NCI-H1930 (cell line): ENCODE measurements at places on chromosomes 6 and 20.

GRCh38 chr6:79440598-79440997 is 96.6 kb downstream of the LCA5 start:
- no peak for DNase-seq

GRCh38 chr6:128278836-128279235 is 241.6 kb downstream of the PTPRK start:
- DNase-seq = no peak

- peak; percentile 85 for DNase-seq
Measured at GRCh38 chr20:401682-402495, 6.2 kb upstream of the RBCK1 start.

- DNase-seq = peak; percentile 66
Measured at GRCh38 chr20:38805502-38805957, at the start of gene PPP1R16B. Gene PPP1R16B, plus strand, starts transcription at chr20:38805697. Its CDS starts 30,229 bp downstream, at chr20:38835926.

DNA sequence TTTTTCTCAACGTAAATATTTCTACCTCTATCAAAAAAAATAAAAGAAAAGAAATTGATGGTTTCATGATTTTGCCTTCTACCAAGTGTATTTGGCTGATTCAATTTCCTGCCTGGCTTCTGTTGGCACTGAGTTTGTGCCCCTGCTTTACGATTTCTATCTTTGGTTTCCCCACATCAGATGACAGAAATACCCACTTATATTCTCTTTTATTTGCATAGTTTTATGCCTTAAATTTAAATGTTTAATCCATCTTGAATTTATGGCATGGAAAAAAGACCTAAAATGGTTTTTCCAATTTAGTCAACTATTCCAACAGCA is 34.3 kb downstream of the RNF24 start:
- DNase-seq = no peak

GRCh38 chr6:135586844-135587243 is 89.3 kb upstream of the AHI1 start:
- DNase-seq = no peak

DNA sequence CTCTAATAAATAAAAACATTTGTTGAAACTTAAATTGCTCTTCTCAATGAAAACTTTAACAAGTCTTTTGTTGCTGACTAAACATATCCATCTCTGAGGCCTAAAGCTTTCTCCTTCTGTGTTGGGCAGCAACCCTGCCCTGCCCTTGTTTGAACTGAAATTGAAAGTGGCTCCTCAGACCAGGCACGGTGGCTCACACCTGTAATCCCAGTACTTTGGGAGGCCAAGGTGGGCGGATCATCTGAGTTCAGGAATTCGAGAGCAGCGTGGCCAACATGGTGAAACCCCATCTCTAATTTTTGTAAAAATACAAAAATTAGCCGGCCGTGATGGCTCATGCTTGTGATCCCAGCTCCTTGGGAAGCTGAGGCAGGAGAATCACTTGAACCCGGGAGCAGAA is 29.2 kb upstream of the GNRH2 start:
- no peak for DNase-seq

DNA sequence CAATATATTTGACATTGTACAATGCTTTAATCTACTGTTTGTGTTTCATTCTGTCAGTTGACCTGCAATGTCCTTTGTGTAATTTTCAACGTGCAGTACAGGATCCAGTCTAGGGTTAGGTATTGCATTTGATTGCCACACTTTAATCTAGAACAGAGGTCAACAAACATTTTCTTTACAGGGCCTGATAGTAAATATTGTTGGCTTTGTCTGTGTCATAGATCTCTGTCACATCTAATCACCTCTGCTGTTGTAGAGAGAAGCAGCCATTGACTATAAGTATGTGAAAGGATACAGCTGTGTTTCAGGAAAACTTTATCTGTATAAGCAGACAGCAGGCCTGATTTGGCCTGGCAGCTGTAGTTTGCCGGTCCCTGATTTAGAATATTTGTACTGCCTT is 39.3 kb downstream of the ATRN start:
- DNase-seq = no peak

DNA sequence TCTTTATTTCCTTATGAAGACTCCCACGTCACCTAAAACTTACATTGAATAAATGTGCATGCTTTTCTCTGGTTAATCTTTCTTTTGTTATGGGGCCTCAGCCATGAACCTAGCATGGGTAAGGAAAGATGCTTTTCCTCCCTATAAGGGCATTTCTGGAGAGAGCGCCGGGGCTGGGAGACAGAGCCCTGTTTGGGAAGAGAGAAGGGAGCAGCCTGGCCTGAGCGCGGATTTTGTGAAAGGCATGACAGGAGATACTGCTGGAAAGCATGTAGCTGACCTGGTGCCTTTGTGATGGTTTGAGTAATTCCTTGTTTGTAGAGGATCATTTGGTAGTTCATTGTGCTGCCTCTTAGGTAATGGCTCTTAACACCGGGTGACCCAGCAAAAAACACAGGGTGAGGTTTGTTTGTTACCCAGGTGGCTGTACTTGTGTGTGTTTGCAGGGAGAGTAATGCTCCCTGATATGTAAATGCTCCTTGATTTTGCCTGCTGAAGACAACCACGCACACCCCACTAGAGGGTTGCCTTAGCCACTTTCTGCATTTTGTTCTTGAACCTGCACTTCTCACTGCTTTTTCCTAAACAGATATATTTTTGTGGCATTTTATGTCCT is 59.2 kb downstream of the ANKRD6 start:
- no peak for DNase-seq

DNA sequence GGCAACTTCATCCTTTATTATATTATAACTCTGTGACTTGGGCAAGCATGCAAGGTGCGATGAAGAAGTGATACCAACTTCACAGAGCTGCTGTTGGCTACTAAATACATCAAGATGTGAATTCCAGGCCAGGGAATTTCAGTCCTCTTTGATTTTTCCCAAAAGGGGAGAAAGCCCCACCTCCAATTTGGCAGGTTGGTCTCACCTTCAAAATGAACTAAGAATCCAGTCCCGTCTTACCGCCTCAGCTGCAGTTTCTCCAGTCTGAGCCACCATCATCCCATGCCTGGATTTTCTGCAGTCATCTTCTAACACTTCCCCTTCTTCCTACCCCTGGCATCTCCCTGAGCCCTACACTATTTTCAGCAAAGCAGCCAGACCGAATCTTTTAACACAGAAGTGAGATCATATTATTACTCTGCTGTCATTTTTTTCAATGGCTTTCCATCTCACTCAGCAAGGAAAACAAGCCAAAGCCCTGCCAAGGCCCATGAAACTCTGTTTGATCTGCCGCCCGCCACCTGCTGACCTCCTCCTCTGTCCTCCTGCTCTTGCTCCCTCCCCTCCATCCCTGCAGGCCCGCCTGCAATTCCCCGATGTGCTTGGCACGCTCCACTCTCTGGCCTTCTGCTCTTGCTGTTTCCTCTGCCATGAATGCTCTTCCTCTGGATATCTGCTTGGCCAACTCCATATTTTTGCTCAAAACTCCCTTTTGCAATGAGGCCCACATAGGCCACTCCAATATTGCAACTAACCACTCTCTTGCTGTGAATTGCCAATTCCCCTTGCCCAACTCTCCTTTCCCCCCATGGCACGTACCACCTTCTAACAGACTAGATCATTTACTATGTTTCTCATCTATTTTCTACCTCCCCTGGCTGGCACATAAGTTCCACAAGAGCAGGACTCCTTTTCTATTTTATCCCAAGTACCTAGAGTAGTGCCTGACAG is 46.0 kb upstream of the TAGAP start:
- DNase-seq = no peak

GRCh38 chr20:45583502-45583901 is 4.4 kb upstream of the WFDC8 start:
- no peak for DNase-seq

- no peak for DNase-seq
Measured at GRCh38 chr6:169498916-169499513, 202.8 kb downstream of the WDR27 start.

DNA sequence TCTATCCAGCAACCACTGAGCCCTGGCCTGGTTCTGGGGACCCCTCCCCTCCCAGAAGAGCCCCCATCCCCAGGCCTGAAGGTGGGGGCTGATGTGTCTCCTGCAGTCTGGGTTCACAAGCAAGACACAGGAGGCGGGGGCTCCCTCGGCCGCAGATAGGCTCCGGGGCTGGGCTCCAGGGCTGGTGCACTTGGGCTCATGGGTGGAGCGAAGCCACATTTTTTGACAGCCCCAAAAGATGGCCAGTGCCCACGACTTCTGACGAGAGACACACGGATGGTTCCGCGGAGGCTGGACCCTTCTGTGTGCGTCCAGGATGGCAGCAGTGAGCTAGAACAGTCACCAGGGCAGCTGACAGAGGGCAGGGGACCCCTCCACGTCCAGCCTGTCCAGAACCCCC is 57.1 kb upstream of the GATA5 start:
- DNase-seq = no peak

GRCh38 chr6:27452496-27452897 is 20.4 kb downstream of the ZNF184 start:
- DNase-seq = no peak

DNA sequence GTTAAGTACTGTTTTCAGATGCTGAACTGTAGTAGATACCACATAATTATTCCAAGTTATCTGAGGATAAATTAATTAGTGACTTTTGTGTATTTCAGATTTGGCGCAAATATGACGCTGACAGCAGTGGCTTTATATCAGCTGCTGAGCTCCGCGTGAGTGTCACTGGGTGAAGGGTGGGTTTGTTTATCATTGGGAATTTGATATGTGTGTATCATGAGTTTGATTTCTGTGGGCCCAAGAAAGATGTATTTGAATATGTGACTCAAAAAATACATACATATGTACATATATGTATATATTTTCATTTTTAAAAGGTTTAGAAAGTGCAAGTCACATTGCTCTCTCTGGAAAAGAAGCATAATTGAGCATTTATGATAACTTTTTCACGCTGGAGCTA is 17.4 kb downstream of the SCGN start:
- DNase-seq = no peak

- DNase-seq = no peak
Measured at GRCh38 chr6:128095362-128095761, 194.5 kb upstream of the THEMIS start.

GRCh38 chr6:112925702-112926101 is 578.6 kb downstream of the RFPL4B start:
- DNase-seq = no peak

- no peak for DNase-seq
Measured at GRCh38 chr6:150586850-150587359, 12.8 kb upstream of the PLEKHG1 start.

DNA sequence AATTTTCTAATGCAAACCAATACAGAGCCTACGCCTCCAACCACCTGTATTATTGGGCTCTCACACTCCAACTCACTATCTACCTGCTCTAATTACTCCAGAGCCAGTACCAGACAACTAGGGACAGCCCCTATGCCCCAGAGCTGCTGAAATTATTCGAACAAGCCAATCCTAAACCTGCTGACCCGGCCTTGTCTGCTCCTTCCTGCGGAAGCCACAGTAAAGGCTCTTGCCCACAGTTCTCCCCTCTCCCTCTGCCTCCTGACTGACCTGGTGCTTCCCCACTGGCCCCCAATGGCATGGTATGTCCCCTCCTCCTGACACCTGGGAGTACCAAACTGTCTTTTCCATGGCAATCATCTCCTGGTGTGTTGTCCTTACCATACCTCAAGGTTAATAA is 4.1 kb upstream of the TOX2 start:
- DNase-seq = no peak

DNA sequence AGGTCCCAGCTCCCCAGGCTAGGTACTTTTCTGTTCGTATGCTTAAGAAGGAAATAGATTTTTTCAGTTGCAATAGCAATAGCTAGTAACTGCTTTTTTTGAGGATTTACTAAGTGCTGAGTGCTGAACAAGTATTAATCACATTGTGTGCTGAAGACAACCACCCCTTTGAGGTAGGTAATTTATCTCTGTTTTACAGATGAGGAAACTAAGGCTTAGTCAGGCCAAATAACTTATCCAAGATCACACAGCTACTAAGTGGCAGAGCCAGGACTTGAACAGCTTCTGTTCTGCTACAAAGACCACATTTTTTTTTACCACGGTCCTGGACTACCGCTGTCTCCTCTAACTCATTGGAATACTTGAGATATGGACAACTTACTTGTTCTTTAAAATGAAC is 39.8 kb downstream of the LRRN4 start:
- DNase-seq = no peak

DNA sequence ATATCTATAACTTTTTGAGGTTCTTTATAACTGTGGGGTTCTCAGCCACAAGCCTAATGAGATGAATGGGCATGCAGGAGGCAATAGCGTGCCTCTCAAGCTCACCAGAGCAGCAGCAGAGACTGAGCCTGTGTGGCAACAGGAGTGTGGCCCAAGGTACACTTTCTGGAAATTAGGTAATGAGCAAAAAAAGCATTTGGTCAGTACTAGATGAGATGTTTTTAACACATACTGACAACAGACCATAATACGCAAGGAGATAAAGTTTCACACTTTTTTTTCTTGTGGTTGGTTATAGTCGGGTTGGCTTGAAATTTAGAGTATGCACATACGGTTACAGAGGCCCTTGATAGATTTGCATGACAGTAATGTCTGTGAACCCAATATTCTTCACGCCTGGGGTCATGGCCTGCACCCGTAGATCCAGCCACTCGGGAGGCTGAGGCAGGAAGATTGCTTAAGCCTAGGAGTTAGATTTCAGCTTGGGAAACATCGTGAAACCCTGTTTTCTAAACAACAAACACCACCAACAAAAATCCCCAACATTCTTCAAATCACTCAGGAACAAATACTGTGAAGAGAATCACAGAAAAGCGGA is 300.1 kb downstream of the GMDS start:
- no peak for DNase-seq

DNA sequence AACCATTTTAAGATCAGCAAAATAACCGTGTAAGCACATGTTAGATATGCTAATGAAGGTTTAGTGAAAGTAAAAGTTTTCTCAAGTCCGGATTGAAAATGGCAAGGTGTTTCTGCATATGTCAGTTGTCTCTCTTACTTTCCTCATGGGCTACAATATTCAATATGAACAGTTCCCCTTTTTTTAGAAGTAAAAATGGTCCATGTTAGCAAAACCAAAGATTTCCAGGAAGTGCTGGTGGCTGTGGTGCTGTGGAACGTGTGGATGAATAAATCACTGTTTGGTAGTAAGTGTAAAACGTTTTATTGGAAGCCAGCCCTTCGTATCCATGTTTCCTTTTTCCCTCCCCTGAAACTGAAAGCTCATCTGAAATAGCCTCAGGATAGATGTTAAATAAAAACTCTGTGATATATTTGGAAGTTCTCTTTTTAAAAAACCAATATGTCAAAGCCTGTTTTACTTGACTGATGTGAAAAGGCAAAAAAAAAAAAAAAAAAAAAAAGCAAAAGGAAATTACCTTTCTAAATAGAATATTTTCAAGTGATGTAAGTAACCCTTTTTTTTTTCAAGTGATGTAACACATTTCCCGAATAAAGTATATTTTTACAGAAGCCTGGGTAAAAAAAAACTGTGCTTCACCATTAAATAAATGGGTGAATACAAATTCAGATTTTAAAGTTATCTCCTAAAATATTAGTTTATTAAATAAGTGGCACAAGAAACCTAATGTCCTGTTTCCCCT is 41.9 kb downstream of the PLEKHG1 start:
- no peak for DNase-seq

DNA sequence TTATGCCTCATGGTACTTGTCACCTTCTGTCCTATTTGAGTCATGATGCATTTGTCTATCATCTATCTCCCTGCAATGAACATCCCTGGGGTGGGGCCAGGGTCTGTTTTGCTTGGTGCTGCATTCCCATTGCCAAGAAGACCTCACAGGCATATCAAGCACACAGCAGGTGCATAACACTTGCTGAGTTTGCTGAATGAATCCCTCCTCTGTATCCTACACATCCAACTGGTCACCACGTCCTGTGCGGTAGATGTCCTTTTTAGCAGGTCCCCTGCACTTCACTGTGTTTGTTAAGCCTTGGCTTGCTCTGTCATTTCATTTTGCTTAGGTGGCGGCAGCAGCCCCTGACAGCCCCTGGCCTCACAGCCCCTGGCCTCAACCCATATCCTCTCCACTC is 214.8 kb upstream of the RNF24 start:
- DNase-seq = no peak
